ENCODE measurements at places on chromosomes 4 and X.

DNA sequence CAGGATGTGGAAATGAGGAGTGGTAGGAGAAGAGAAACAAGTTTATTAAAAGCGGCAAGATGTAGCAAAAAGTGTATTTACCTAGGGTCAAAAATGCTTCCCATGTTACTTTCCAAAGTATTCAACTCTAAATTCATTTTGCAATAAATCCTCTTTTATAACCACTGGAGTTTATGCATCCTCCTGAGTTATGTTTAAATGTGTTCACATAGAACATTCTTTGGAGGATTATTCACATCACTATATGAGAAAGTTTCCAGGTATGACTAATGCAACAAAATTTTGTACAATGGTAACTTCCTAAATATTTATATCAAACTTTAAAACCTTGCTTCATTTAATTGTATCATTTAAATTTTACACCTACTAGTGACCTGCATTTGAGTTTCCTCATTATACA is 870.6 kb upstream of the SLIT2 start:
- no peak for DNase-seq

- DNase-seq: no peak
These were observed 266.4 kb downstream of the ARHGAP24 start for GRCh38 chr4:85741381-85741780.

GRCh38 chr4:97639961-97640360 is 503.3 kb downstream of the STPG2 start:
- no peak for DNase-seq

DNA sequence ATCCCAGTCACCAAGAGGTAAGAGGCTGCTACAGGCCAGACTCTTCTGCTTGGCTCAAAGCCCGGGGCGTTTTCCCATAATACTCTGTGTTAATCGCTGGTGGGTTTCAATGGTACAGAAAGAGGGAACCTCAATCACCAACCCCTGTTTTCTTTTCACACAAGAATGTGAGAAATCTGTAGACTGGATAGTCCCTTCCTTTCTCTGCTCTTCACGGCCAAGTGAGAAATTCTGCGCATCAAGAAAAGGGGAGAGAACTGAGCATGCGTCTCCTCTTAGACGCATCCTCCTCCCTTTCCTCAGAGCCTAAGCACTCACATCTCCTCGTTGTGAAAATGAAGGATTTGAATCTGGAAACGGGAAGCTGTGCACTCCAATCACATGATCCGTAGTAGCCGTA is 64.7 kb downstream of the CLNK start:
- no peak for DNase-seq

DNA sequence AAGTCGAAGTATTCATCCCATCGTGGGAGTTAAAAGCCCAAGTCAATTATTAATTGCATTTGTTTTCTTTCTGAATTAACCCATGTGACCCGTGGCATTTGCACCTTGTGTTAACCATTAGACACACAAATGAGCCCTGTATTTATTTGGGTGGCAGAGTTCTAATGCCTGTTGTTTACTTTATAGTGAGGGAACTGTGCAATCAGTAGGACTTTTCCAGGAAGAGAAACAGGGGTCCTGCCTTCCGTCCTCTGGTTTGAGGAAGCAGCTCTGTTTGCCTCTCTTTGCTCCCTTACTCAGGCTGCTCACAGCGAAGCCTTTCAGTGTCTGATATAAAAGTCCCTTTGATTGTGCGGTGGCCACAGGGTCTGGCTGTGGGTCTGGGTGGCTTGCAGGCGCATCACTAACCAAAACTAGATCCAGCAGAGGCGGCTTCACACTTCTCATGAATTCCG is 263.6 kb downstream of the PTTG2 start:
- no peak for DNase-seq

- DNase-seq: no peak
These were observed 338.9 kb upstream of the TECRL start for GRCh38 chr4:64747919-64748715.

DNA sequence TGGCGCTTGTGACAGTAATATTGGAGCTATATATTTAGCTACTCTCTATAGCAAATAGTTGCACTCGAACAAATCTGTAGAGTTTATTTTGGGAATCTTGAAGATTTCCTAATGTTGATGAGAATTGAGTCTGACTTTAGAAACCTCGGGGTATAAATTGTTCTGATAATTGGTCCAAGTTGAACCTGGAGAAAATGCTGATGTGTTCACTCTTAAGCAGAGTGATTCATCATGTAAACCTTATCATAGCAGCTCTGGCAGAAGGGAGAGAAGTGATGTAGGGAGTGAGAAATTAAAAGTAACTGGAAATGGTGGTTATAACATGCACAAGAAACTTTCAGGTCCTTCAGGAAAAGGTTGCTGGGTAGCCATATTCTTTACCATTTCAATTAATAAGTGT is 16.4 kb upstream of the SLC4A4 start:
- no peak for DNase-seq

DNA sequence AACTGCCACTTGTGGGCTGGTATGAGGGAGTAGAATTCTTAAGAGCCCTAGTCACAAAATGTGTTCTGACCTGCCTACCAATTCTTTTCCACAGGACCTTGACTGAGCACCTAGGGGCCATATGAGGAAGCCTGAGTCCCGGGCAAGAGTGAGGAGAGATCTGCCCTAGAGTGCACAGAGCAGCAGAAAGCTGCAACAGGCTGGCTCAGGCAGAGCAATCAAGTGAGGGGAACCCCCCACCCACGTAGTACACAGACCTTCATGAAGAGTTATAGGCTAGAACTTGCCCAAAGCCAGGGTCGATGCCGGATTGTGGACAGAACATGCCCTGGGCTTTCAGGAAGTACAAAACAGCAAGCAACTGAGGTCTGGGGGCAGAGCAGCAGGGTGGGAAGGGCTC is 117.0 kb downstream of the SPOCK3 start:
- DNase-seq: no peak

- no peak for DNase-seq
These were observed 374.8 kb upstream of the GNPDA2 start for GRCh38 chr4:45100956-45101818.

- no peak for DNase-seq
These were observed 28.7 kb downstream of the IL13RA1 start for GRCh38 chrX:118756101-118756500.

- DNase-seq: no peak
These were observed 265.9 kb upstream of the GK2 start for GRCh38 chr4:79673898-79674297.

DNA sequence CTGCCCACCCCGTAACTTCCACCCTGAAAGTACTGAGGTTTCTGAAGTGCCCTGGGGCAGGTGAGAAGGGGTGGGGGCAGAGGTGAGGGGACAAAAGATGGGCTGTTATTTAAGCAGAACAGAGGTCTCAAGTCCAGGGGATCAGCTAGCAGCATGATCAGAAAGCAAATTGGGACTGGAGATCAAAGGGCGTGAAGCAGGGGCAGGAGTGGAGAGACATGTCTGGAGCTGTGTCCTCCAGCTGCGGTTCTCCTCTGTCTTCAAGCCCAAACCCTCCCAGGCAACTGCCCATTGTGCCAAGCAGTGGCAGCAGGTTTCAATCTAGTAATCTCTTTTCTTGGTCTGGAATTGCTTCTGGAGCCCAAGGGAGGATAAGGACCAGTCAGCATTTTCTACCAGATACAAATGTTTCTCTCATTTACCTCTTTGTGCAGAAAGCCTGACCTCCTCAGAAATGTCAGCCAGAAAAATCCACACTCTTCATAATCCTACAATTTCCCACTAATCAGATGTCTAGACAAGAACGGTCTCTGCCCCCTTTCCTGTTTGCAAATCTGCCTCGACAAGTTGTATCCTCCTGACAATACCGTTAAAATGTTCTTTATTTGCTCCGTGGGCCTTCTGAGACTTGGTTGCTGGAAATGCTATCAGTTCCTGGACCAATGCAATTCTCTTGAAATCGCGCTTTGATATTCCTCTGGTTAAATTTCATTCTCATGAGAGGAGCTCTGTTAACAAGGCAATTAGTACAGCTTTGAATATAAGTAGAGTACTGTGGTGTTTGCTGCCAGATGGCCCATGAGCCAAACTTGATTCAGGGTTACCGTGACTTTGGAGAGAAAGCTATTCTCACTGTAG is 23.2 kb upstream of the RASL11B start:
- no peak for DNase-seq

DNA sequence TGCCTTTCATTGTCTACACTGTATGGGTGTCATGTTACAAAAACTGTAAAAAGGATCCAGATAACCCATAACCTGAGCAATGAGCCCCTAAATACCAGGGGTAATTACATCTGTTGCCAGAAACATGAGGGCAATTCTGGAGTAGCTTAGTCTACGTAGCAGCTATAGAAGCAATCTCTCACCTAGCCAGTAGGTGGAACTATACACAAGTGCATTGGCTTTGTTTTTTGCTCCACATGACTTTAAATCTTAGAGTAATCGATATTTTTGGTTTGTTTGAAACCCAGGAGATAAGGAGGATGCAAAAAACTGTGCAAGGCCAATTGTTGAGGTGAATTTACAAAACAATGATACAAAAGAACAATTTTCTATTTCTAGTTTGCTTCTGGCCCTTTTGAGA is 57.5 kb downstream of the GPR82 start:
- DNase-seq: peak; percentile 14

DNA sequence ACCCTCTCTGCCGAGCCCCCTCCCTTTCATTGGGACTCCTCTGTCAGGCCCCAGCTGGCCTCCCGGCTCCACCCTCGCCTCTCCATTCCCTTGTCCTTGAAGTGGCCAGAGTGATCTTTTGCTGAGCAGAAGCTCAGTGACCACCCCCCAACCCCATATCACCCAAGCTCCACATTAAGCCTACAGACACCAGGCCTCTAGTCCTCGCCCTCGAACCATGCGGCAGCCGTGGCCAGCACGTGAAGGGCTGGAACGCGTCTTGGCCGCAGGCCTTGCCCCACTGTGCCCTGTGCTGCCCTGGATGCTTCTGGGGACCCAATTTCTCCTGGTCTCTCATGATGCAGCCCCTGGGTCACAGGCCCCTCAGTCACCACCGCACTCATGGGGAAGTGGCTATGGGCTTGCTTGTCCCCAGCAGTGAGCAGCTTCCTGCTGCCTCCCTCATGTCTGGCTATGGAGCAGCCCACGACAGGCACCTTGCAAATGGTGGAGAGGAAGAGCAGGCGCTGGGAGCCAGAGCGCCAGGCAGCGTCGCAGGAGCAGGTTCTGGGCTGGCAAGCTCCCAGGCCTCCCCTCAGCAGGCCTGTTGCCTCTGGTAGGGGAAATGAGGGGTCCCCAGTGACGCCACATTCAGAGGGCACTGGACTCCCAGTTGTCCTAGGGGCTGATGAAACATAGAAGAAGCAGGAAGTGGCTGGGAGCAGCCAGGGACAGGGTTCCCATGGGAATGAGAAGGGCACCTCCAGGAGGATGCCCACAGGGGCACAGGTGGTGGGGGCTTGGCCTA is 757 bp upstream of the SRPK3 start:
- DNase-seq: no peak

GRCh38 chr4:57462843-57463242 is 352.7 kb upstream of the IGFBP7 start:
- DNase-seq: no peak

GRCh38 chr4:114890773-114891172 is 222.6 kb downstream of the NDST4 start:
- no peak for DNase-seq

- DNase-seq: no peak
These were observed 31.5 kb downstream of the NOP14 start for GRCh38 chr4:2931512-2932301.

GRCh38 chr4:101987623-101988243 is 197.2 kb downstream of the BANK1 start:
- DNase-seq: no peak

GRCh38 chr4:184386271-184386781 is 88.0 kb downstream of the IRF2 start:
- no peak for DNase-seq
